ENCODE measurements at places on chromosomes 16 and 17.
A peak's percentile ranks its signal among the peaks of the same experiment; 100 is the strongest.

GRCh38 chr17:55391244-55391757 is 30.3 kb downstream of the MMD start:
- no peak for DNase-seq

- DNase-seq, result no peak
Observed at GRCh38 chr16:64455275-64455674, 666.6 kb downstream of the CDH11 start.

DNA sequence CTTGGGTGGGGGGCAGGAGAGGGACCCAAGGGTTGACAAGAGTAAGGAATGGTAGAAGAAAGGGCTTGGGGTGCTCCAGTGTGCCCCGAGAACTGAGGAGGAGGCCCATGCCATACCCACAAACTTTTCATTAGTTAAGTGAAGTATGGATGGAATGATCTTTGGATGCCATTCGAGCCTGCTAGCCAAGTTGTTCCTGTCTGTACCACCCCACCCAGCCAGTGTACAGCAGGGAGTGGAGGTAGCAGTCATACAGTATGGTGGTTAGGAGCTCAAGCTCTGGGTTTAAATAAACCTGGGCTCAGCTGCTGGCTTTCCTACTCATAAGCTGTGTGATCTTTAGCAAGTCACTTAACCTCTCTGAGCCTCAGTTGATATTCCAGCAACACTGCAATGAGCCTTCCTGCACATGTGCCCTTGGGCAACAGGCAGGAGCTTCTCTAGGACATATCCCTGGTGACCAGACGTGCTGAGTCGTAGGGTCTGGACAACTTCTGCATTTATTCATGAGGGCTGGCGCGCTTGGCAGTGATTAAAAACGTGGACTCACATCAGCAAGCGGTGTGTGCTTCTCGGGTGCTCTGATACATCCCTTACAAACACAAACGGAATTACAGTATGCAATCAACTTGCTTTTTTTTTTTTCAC is 22.9 kb downstream of the ITPRIPL2 start:
- no peak for DNase-seq

DNA sequence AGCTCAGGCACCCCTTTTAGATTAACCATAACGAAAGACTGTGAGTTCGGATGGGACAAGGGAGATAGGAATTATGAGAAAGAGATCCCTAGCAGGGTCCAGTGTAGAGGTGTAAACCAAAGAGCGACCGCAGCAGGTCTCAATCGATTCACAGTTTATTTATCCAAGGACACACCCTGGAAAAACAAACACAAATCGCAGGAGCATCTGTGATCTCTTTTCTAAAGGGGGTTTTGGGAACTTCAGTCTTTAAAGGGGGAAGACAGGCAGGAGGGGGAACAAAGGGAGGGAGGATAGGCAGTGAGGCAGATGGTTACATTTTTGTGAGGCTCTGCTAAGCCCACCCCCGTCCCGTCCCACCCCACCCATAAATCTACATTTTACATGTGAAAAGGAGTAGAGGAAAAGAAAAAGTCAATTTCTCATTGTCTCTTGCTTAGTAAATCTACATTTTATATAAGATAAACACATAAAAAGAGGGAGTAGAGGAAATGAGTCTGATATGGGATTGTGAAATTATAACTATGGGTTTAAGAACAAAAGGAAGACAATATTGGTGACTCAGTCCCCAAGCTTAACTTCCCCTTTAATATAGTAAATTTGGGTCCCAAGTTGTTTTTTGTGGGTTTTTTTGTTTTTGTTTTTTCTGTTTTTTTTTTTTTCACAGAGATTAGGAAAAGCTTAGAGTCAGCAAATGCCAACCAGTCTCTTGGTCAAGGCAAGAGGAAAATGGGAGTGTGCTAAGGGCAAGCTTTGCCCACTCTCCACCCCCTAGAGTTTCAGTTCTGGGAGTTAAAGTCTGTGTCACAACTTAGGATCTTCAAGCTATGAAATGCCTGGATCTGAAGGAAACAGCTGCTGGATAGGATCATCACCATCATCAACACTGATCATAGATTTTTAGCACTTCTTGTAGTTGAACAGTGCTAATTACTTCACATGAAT is 160.9 kb upstream of the CDH5 start:
- no peak for DNase-seq

GRCh38 chr17:7336240-7337175 is at the start of gene ACAP1:
TSS of gene ACAP1 (plus strand) at chr17:7336529. CDS start at chr17:7336735, 206 bp downstream.
- DNase-seq, result peak; percentile 61
